ENCODE measurements at places on chromosomes 6 and 20.

DNA sequence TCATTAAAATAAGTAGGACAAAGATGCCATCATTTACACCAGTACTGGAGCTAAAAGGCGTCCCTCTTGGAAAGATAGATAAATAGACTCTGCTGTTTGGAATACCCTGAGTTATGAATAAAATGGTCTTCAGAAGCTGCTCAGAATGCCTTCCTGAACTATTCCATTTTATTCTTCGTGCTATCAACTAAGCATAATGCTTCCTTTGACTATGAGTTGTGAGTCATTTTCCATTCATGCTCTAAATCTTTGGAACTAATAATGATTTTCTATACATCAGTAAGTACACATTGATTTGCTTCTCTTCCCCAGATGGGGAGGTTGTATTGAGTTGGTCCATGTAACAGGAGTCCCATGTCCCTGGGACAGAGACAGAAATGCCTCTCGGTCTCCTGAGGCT lies 98.3 kb upstream of the PDE7B start:
- DNase-seq: no peak

- DNase-seq: no peak
These were observed 28.8 kb upstream of the RIPPLY2 start for GRCh38 chr6:83824388-83824801.

DNA sequence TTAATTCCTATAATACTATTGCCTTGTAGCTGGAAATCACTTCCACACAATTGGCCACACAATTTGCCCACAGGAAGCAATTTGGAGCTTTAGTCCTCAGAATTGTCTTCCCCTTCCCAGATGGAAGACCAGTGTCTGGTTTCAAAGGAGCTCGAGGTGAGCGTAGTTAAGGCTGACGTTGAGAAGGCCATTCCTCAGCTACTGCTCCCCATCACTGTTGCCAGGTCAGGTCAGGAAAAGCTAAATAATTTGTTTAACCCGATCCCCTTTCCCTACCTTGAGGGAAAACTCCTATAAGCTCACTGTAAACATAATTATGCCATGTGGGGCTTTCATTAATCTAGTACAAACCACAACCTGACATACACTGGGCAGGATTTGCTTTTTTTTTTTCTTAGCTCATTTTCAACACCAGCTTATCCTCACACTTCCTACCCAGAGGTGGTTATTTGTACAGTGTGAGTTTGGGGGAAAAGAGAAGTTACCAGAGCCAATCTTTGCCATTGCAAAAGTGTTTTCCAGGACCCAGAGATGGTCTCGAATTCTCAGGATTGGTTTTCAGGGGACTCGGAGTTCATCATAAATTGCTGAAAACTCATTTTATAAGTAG lies 242.7 kb downstream of the CLIC5 start:
- DNase-seq: no peak

GRCh38 chr20:24620937-24621519 lies 151.6 kb downstream of the SYNDIG1 start:
- no peak for DNase-seq

DNA sequence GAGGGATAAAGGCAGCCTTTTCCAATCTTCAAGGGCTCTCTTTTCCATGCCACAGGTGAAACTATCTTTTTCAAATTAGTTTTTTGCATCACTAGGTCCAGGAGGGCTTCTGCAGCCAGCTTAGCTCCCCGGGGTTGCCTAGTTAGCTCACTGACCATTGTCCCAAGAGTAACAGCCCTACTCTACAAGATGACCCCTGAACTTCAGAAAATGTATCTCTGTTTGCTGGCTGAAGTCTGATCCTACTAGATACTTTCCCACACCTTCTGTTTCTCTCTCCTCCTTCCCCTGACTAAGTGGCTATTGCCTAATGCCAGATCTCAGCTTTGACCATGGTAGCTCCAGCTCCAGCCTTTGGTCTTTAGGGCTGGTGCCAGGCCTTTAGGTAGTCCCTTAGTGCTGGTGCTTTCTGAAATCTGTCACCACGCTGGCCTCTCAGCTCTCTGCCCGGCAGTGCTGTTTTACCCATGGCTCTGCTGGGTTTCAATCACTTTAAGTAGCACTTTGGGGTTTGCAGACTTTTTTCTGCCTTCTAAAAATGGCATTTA lies 255.1 kb downstream of the RNGTT start:
- no peak for DNase-seq

Measured in AG09309 (cell line).